GM23338 (cell line): ENCODE measurements at places on chromosomes 6 and 20. TPM values are rescaled to one million over a fixed set of nuclear protein-coding genes. Genes with fewer than 3 reads are reported as not detected.

BTN1A1 gene
- 0.09 and 0.13 TPM in 2 replicates for polyA plus RNA-seq

TFAP2C gene
- 11.7 and 14.3 TPM in 2 replicates for polyA plus RNA-seq

SRPK1 gene
- 168 and 202 TPM in 2 replicates for polyA plus RNA-seq

TULP4 gene
- 29.6 and 31.2 TPM in 2 replicates for polyA plus RNA-seq

AIF1 gene
- polyA plus RNA-seq: 33.7 and 36.2 TPM in 2 replicates

MOXD1 gene
- polyA plus RNA-seq: 1.2 and 1.7 TPM in 2 replicates

KCNB1 gene
- 0.29 and 0.42 TPM in 2 replicates for polyA plus RNA-seq

PGC gene
- polyA plus RNA-seq: not detected in 2 replicates

NUP43 gene
- polyA plus RNA-seq: 20.8 and 23.4 TPM in 2 replicates
